ENCODE measurements at places on chromosomes 3 and 15.
A peak's percentile ranks its signal among the peaks of the same experiment; 100 is the strongest.

DNA sequence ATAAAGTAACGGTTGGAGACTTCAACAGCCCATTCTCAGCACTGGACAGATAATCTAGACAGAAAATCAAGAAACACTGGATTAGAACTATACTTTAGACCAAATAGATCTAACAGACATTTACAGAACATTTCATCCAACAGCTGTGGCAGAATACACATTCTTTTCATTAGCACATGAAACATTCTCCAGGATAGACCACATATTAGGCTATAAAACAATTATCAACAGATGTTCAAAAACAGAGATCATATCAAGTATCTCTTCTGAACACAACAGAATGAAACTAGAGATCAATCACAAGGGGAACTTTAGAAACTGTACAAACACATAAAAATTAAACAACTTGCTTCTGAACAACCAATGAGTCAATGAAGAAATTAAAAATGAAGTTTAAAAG is 133.3 kb downstream of the ADAM10 start:
- DNase-seq, result no peak

- no peak for DNase-seq
Measured at GRCh38 chr3:141256820-141257219, 25.2 kb downstream of the PXYLP1 start.

GRCh38 chr3:38837358-38837757 is 21.3 kb upstream of the SCN10A start:
- no peak for DNase-seq

DNA sequence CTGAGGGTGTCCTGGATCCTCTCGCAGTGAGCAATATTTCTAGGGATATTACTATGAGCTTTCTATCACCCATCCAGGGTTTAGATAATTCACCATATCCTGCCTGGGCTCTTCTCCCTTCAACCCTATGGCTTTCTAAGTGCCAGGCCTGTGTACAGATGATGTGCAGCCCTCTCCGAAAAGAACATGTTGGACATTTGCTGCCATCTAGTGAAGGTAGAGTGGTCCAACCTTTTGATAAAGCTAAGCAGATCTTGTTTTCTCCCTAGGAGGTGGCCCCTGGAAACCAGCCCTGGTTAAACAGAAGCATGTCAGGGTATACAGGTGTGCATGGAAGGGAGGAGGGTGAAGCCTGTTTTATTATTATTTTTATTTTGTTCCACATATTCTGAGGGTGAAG is 27.9 kb upstream of the SCN10A start:
- no peak for DNase-seq

DNA sequence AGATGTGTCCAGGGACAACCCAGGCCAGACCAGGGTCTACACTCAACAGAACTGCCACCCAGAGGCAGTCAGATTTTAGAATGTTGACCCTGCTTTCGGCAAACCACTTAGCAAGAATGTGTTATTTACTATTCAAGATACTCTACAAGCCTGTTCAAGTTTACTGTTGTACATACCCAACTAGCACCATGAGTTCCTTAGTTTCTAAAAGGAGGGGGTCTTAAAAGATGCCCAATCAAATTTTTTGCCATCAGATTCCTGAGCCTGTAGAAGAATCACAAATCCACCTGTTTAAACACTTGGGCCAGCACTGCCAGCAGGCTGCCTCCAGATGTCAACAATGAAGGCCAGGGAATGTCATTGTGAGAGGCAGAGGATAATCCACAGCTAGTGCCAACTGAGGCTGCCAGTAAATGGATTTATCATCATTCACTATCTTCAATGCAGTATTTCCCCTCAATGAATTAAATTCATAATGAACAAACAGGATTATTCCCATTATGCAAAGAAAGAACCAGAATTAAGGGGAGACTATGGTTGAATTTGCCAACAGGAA is 43.5 kb upstream of the SNRPA1 start:
- DNase-seq, result no peak

GRCh38 chr3:14576163-14576562 is 36.0 kb upstream of the GRIP2 start:
- no peak for DNase-seq

- peak; percentile 66 for DNase-seq
Measured at GRCh38 chr3:138945709-138946662, 951 bp downstream of the FOXL2 start.

GRCh38 chr3:63673111-63673510 is 20.6 kb downstream of the SNTN start:
- DNase-seq, result no peak

GRCh38 chr15:79257454-79257853 is 25.1 kb upstream of the ANKRD34C start:
- no peak for DNase-seq

- no peak for DNase-seq
Measured at GRCh38 chr3:119647171-119647570, 13.2 kb downstream of the POPDC2 start.

- peak; percentile 37 for DNase-seq
Measured at GRCh38 chr15:101276501-101277037, 716 bp downstream of the SELENOS start.

GRCh38 chr15:29935296-29936004 is 113.2 kb upstream of the TJP1 start:
- no peak for DNase-seq

GRCh38 chr15:77083381-77084160 is 12.7 kb upstream of the TSPAN3 start:
- DNase-seq, result peak; percentile 96

DNA sequence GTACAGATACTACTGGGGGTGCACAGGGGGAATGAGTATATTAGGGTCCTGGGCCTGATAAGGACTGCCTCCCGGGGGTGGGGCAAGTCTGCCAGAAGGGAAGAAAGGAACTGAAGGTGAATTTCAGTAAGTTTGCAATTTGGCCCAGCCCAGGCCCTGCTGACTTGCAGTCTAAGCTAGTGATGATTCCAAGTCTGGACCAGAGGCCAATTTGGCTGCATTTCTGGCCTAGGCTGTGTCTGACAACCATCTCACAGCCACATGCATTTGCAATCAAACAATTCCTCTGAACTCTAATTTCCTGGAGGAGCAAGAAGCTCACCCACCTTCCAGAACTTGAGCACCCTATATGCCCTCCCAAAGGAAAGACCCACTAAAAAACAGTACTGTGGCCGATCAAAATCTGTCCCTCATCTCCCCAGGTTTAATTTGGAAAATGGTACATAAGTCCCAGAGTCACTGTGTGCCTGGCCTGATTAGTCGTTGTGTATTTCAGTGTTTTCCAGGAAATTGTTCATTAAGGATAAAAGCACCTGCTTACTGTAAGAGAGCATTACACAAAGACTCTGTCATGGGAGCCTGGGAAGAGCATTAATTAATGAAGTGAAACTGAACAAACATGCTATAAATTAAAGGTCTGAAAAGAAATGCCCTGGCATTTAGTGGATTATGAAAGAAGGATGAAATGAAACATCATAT is 114.5 kb downstream of the MEGF11 start:
- no peak for DNase-seq

- no peak for DNase-seq
Measured at GRCh38 chr15:38202361-38202760, 50.3 kb upstream of the SPRED1 start.

- no peak for DNase-seq
Measured at GRCh38 chr3:122940628-122941086, 86.9 kb downstream of the SEMA5B start.

- no peak for DNase-seq
Measured at GRCh38 chr15:71143373-71144310, 28.4 kb downstream of the THSD4 start.

DNA sequence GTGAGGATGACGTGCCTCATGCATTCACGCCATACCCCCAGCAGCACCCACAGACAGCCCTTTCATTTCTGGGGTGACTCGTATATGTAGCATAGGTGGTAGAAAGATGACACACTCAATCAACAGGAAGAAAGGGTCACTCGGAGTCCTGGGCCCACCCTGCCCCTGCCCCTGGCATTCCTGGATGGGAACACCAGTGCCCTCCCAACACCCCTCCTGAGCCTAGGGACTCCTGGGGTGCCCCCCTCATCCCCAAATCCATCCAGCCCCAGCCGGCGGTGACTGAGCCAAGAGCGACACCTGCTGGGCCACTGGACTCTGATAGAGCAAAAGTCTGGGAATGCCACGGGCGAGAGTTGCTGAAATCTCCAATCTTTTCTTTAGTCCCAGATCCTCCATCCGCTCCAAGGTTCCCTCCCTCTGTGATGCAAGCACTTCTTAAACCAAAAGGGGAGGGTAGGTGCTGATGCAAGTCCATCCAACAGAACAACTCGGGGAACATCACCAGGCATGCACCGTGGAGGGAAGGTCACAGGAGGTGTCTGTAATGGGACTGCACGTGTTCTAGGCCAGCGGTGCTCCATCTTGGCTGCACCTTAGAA is 31.1 kb downstream of the ACAN start:
- peak; percentile 48 for DNase-seq

- no peak for DNase-seq
Measured at GRCh38 chr3:184620475-184621119, 59.0 kb downstream of the EPHB3 start.

Measured in B cell (primary cell).